SJSA1 (cell line): ENCODE measurements at places on chromosomes 7 and 10. TPM values are rescaled to one million over a fixed set of nuclear protein-coding genes. Genes with fewer than 3 reads are reported as not detected.

Gene LRRC4
- total RNA-seq: 0.34 and 1.4 TPM in 2 replicates

Gene CYP2C18
- not detected in 2 replicates for total RNA-seq

Gene SGCE
- 117 and 123 TPM in 2 replicates for total RNA-seq

Gene ZNF365
- 1.4 and 3.0 TPM in 2 replicates for total RNA-seq

Gene WNT16
- total RNA-seq: not detected in 2 replicates

Gene HOXA10
- total RNA-seq: 8.6 and 15.5 TPM in 2 replicates

Gene HSPA12A
- 5.2 and 9.0 TPM in 2 replicates for total RNA-seq

Gene UTF1
- not detected in 2 replicates for total RNA-seq

GRCh38 chr10:111072232-111072631, 4.6 kb upstream of the ADRA2A start:
- H3K4me3 ChIP-seq: no peak overlapping the region
- DNase-seq: no peak
- H3K4me1 ChIP-seq: peaks cover 14% of the 10 kb centered on the region
- no peaks in the 10 kb centered on the region for H3K36me3 ChIP-seq

- H3K36me3 ChIP-seq: no peaks in the 10 kb centered on the region
- DNase-seq: no peak
These were observed 20.8 kb upstream of the ALOX5 start for GRCh38 chr10:45353186-45353585.

DNA sequence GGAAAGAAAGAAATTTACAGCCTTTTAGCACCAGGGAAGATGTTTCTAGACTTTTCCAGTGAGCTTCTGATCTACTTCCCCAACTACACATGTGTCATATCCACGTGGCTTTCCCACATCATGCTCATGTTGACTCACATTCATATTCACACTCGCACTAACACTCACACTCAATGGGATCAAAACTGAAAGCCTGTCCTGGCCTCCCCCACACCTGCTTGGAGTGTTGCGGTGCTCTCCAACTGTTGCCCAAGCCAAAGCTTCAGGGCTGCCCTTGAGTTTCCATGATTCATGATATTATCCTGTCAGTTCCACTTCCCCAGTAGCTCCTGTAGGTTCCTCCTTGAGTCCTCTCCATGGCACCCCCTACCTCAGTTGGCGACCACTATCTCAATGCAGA, 444.4 kb downstream of the GATA3 start:
- DNase-seq: no peak
- 0 out of 2 replicates have a peak, but pooled peaks cover 2% of the 10 kb centered on the region for H3K27me3 ChIP-seq
- no peak overlapping the region for H3K4me3 ChIP-seq
- H3K36me3 ChIP-seq: no peaks in the 10 kb centered on the region
- no peaks in the 10 kb centered on the region for H3K4me1 ChIP-seq

GRCh38 chr10:98246911-98247805, 20.8 kb downstream of the LOXL4 start:
- H3K36me3 ChIP-seq: peaks cover 37% of the 10 kb centered on the region
- no peaks in the 10 kb centered on the region for H3K27me3 ChIP-seq
- DNase-seq: no peak
- no peak overlapping the region for H3K4me3 ChIP-seq
- peaks cover 5% of the 10 kb centered on the region; the same call in 1 of the 2 replicates for H3K4me1 ChIP-seq
- H3K27ac ChIP-seq: no peak overlapping the region

DNA sequence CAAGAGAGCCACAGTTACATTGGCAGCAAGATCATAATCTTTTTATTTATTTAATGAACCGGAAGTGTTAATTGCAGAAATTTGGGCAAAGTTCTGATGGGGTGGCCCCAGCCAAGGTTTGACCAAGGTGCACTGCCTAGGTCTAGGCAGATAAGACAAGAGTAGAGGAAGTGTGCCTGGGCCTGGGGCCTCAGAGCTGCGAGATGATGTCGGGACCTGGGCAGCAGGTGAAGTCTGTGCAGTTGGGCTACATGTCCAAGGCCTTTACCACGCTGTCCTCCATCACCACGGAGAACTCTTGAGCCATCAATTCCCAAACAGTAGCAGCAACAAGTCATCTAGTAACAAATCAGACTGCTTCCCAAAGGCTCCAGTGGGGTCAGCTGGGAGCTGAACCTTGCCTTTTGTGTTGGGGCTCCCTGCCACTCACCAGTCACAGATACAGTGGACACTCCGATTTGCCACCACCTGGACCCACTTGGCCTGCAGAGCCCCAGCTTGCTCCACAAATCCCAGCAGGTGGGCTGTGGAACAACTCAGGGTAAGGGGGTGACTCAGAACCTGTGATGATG, 52.5 kb upstream of the COMTD1 start:
- no peaks in the 10 kb centered on the region for H3K4me1 ChIP-seq
- peak; percentile 25 for DNase-seq
- H3K36me3 ChIP-seq: no peaks in the 10 kb centered on the region
- H3K27me3 ChIP-seq: 0 out of 2 replicates have a peak, but pooled peaks cover 2% of the 10 kb centered on the region

GRCh38 chr10:89478739-89479654, 56.4 kb downstream of the SLC16A12 start:
- H3K27me3 ChIP-seq: no peaks in the 10 kb centered on the region
- no peak overlapping the region for H3K4me3 ChIP-seq
- H3K36me3 ChIP-seq: no peaks in the 10 kb centered on the region
- H3K27ac ChIP-seq: no peak overlapping the region
- peak; percentile 11 for DNase-seq

GRCh38 chr7:106365252-106366005, 80.6 kb upstream of the NAMPT start:
- H3K4me1 ChIP-seq: no peaks in the 10 kb centered on the region
- no peak overlapping the region for H3K27ac ChIP-seq
- H3K4me3 ChIP-seq: no peak overlapping the region

DNA sequence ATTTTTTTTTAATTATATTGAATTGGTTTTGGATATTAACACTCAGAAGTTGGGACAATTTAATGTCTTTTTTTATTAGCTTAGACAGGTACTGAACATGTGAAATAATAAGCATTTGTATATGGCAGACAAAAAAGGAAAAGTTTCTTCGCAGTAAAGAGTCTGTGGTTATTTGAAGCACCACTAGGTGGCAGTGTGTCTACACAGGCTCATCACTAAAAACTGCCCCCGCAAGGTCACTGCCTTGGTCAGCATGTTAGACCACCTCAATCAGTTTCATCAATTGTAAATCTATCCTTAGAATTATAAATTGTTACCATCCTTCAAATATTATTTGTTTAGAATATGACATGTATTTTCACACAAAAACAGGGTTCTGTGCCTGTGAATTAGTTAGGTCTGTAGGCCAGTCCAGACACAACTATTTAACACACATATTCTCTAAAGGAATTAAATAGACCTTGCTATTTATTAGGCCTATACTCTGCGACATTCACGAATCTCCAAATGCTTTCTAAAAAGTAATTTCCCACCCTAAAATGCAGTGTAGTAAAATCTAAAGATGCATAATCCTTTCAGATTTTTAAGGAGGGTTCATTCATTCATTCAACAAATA, 17.0 kb downstream of the PNLIPRP3 start:
- H3K4me3 ChIP-seq: no peak overlapping the region
- no peak for DNase-seq
- H3K36me3 ChIP-seq: no peaks in the 10 kb centered on the region
- peaks cover 3% of the 10 kb centered on the region; the same call in 1 of the 2 replicates for H3K27me3 ChIP-seq

- H3K27ac ChIP-seq: no peak overlapping the region
- no peaks in the 10 kb centered on the region for H3K36me3 ChIP-seq
- H3K4me1 ChIP-seq: peaks cover 20% of the 10 kb centered on the region
- H3K27me3 ChIP-seq: no peaks in the 10 kb centered on the region
- H3K4me3 ChIP-seq: no peak overlapping the region
- DNase-seq: no peak
These were observed 105.4 kb downstream of the NRBF2 start for GRCh38 chr10:63238501-63238900.

GRCh38 chr10:72013202-72013945, 49.2 kb downstream of the CHST3 start:
- H3K27ac ChIP-seq: no peak overlapping the region
- H3K4me1 ChIP-seq: peaks cover 19% of the 10 kb centered on the region

DNA sequence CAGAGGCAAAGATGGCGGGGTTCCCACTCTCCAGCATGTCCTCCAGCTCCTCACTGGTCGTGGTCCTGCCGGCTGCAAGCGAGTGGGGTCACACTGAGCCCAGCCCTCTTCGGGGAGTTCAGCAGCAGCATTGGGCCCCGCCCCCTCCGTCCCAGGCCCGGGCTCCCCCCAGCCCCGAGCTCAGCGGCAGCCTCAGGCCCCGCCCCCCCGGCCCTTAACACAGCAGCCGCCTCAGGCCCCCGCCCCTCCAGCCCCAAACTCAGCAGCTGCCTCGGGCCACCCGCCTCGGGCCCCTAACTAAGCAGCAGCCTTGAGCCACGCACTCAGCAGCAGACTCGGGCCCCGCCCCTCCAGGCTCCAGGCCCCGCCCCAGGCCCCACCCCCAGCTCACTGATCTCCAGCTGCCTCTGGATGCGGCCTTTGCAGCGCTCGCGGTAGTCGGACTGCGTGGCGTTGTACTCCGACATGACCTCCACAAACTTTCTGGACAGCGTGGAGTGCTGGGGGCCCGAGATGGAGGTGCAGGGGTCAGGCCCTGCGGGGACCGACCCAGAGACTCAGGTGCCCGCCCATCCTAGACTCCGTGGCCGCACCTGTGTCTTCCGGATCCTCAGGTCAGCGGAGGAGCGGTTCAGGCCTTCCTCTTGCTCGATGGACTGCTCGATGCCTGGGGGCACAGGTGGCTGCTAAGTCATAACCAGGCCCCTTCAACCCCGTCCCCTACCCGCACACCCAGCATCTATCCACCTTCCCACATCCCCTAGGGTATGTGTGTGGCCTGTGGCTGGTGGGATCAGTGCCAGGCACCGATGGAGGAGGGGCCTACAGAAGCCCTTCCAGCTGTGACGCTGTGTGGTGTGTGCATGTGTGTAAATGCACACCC, 15.5 kb downstream of the STX1A start:
- H3K4me3 ChIP-seq: no peak overlapping the region
- no peaks in the 10 kb centered on the region for H3K27me3 ChIP-seq
- no peak overlapping the region for H3K27ac ChIP-seq
- H3K4me1 ChIP-seq: peaks cover 31% of the 10 kb centered on the region

GRCh38 chr10:68154211-68154497, 44.9 kb downstream of the MYPN start:
- H3K27ac ChIP-seq: peak overlapping the region; percentile 36
- H3K27me3 ChIP-seq: no peaks in the 10 kb centered on the region
- no peaks in the 10 kb centered on the region for H3K36me3 ChIP-seq
- H3K4me1 ChIP-seq: peaks cover 41% of the 10 kb centered on the region
- DNase-seq: no peak

DNA sequence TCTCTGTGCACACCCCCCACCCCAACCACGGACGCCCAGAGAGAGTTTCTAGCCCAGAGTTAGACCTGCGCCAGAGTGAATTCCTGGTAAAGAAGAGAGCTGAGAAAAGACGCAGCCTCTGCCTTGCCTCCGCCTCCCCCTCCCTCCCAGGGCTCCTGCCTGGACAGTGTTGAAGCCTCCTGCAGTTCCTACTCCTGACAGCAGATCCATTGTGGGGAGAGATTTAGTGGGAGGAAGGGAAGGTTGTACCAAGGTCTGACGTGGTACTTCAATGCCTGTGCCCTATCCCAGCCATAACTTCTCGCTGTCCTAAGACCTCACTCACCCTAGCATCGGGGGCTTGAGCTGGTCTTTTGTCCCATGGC, 952 bp downstream of the SRRM3 start:
- no peak for DNase-seq
- H3K4me1 ChIP-seq: peaks cover 4% of the 10 kb centered on the region; the same call in 1 of the 2 replicates
- H3K36me3 ChIP-seq: no peaks in the 10 kb centered on the region
- 0 out of 2 replicates have a peak, but pooled peaks cover 4% of the 10 kb centered on the region for H3K27me3 ChIP-seq

DNA sequence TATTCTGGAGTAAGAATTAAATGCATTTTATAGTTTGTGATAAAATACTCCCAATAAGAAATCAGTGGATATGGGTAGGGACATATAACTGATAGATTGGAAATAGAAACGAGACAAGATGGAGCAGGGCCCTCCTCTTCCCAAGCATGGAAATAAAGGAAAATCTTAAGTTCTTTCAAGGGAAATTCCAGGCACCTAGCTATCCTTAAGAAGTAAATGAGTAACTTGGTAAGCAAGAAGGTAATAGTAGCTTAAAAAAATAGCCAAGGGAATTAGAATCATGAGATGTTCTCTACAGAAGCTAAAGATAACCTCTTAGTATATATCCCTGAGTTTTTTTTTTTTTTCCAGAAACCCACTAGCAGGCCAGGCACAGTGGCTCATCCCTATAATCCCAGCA, 105.5 kb upstream of the FAM3C start:
- peaks cover 17% of the 10 kb centered on the region for H3K4me1 ChIP-seq
- DNase-seq: no peak
- H3K27ac ChIP-seq: no peak overlapping the region
- no peak overlapping the region for H3K4me3 ChIP-seq
- H3K27me3 ChIP-seq: no peaks in the 10 kb centered on the region

DNA sequence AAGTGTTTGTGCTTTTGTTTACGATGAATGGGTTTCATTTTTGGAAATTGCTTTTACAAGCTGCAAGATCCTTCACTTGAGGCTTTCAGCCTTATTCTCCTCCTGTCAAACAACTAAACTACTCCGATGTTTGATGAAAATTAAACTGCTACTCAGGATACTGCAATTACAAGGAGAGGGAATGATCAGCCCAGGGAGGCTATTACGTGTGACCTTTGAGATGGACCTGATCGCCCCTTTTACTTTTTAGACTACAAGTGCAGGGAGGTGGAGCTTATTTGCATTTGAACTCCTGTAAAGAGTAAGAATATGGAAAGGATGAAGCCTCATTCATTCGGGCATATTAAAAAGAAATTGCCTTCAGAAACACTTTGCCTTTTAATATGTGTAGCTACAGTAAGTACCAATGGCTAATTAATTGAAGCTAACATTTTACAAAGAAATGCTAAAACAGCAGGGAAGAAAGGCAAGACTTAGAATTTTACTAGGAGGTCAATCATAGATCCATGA, 219.1 kb downstream of the PHTF2 start:
- no peak overlapping the region for H3K27ac ChIP-seq
- H3K4me3 ChIP-seq: no peak overlapping the region
- no peaks in the 10 kb centered on the region; the same call in 1 of the 2 replicates for H3K27me3 ChIP-seq
- H3K36me3 ChIP-seq: no peaks in the 10 kb centered on the region
- DNase-seq: no peak

DNA sequence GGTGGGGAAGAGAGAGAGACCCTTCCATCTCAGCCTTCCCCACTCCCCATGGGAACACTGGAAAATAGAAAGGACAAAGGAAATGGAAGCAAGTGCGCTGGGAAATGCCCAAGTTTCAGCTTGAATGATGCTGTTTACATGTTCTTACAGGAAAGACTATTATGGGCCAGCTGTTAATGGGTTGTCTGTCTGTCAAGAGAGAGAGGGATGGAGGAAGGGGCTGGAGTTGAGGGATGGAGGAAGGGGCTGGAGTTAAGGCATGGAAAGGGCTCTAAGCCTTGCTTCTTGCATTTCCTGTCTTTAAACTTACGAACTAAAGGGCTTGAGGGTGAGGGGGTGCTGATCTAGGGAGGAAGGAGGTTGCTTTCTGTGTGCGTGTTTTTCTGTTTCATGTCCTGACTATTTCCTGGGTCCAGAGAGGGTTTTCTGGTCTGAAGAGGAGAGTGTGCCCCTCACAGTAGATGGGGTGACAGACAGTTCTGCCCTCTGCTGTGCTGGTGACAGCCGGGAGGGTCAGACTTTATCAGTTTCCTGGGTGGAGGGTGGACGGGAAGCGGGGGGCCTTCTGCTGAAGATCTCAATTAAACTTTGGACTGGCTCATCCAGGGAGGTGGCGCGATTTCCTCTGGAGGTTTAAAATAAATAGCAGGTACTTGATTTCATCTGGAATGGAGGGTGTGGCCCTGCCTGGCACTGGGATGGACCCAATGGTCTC, 30.5 kb downstream of the GRK5 start:
- peaks cover 41% of the 10 kb centered on the region for H3K4me1 ChIP-seq
- H3K27ac ChIP-seq: no peak overlapping the region
- H3K4me3 ChIP-seq: no peak overlapping the region
- H3K36me3 ChIP-seq: no peaks in the 10 kb centered on the region
- DNase-seq: no peak

- peak overlapping the region; percentile 44 for H3K27ac ChIP-seq
- H3K4me3 ChIP-seq: no peak overlapping the region
- no peaks in the 10 kb centered on the region for H3K27me3 ChIP-seq
- peaks cover 22% of the 10 kb centered on the region for H3K36me3 ChIP-seq
These were observed 48.7 kb downstream of the EPC1 start for GRCh38 chr10:32298075-32298812.
